Activated effector memory CD4-positive, alpha-beta T cell treated with anti-CD3 and anti-CD28 coated beads, Interleukin-2, amount 50 U/mL, for 16 hours (primary cell): ENCODE measurements at places on chromosomes 11 and 22.
A peak's percentile ranks its signal among the peaks of the same experiment; 100 is the strongest.

DNA sequence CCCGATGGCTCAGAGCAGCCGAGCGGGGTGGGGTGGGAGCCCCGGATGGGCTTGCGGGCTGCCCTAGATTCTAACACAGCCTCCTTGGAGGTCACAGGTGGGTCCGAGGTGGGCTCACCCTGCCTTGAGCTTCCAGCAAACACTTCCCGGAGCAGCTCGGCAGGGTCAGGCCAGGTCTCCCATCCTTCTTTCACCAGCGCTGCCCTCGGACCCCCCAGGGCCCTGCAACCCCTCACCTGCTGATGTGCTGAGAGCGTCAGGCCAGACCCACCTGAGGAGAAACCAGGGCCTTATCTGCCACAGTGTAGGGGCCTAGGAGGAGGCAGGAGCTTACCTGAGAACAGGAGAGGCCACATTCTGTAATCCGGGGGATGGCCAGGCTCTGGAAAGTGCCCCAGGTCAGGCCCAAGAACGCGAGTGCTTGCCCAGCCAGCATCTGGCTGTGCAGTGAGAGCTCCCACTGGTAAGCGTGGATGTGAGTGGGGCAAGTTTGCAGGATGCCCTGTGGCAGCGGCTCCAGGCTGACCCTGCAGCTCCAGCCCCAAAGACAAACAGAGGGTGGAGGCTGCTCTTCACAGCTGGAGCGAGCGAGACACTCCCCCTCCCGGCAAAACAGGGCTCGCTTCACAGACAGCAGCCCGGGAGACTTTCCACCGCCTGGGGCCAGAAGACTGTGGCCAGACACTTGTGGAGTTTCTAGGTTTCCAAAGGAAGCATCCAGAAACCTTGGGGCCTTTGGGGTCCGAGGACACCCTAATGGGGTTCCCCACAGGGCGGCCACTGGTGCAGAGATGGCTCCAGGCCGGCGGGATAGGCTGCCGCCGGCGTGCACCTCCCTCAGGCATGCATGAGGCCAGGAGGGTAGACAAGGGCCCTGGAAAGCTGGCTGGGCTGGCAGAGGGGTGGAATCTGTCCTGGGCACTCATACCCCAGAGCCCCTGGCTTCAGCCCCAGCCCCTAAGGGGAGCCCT, at the start of gene IL17REL:
Gene IL17REL, minus strand, starts transcription at position 555 of the 971 bp plus-strand sequence. Its CDS starts 119 bp downstream, at position 436.
- DNase-seq, result peak; percentile 61

DNA sequence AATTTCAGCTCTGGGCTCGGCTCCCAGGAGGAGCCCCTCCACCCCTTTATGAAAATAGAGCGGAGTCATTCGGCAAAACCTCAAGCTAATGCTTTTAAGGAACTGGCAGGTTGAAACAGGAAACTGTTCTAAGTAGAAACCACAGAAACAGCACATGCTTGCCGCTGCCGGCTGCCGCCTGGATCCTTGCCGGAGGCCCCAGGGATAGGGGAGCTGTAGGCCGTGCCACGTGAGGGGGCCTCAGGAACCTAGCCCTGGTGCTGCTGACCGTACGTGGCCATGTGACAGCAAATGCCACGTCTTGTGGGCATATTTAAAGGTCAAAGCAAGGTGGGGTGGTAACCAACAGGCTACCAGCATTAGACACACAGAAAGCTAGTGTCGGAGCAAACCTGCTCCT, 77.9 kb upstream of the TIMP3 start:
- peak; percentile 69 for DNase-seq

- DNase-seq, result no peak
Measured at GRCh38 chr11:94793002-94793401, 24.8 kb downstream of the AMOTL1 start.

GRCh38 chr11:76598426-76598839, 72.1 kb downstream of the LRRC32 start:
- no peak for DNase-seq

DNA sequence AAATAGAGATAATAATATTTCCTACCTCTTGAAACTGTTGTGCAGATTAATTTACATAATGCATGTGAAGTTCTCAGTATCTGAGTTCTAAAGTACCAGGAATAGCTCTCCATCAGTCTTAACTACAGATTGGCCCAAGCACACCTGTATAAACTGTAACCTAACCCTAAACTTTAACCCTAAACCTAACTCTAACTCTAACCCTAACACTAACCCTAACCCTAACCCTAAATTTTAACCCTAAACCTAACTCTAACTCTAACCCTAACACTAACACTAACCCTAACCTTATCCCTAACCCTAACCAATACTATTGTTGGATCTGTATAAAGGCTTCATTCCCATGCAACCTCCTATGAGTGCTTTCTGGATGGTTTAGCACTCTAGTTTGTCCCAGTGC, 1445.9 kb upstream of the TENM4 start:
- no peak for DNase-seq

- no peak for DNase-seq
Measured at GRCh38 chr11:133515107-133515506, 17.2 kb downstream of the OPCML start.

GRCh38 chr11:71323876-71324526, 71.6 kb upstream of the SHANK2 start:
- peak; percentile 36 for DNase-seq

DNA sequence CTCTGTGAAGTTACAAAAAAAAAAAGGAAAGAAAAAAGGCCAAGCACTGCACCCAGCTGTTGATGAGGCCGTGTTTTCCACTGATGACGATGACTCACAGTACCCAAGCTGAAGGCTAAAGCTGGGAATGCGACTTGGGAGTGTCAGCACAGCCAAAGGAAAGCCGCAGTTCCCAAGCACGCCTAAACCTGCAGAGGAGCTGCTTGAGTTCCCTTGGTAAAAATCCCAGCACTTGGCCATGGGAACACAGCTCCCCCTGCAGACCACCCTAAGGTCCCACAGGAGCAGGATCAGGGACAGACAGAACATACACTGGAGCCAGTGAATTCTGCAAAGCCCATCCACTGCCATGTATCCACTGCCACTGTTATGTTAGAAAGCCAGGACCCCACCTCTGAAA, 39.9 kb downstream of the SERGEF start:
- DNase-seq, result no peak

GRCh38 chr11:133388975-133389568, 143.2 kb downstream of the OPCML start:
- no peak for DNase-seq

DNA sequence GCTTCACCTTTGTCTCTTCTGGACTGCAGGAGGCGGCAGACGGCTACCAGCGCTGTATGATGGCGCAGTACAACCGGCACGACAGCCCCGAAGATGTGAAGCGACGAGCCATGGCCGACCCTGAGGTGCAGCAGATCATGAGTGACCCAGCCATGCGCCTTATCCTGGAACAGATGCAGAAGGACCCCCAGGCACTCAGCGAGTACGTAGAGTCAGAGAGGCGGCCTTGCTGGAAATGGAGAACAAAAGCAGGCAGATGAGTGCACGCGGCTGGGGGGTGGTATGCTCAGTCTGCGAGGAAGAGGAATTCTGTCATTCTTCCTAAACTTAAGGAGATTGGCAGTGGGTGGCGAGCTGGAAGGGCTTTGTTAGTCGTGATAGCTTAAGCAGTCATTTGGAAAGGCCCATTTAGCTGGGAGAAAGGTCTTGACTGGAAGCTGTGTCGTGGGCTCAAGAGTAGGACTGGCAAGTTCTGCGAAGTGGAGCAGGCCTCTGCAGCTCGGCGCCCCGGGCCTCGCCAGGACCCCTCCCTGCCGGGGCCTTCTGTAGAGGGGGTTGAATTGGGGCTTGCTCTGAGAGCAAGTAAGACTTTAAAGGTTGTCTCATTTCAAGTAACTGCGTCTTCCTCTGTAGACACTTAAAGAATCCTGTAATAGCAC, 3.0 kb upstream of the FERMT3 start:
- DNase-seq, result no peak

- no peak for DNase-seq
Measured at GRCh38 chr22:22728382-22728781, 84.0 kb downstream of the GGTLC2 start.

- no peak for DNase-seq
Measured at GRCh38 chr11:121282386-121282785, 10.2 kb upstream of the SC5D start.

GRCh38 chr11:68036717-68037239, 2.0 kb upstream of the TCIRG1 start:
- DNase-seq, result no peak

DNA sequence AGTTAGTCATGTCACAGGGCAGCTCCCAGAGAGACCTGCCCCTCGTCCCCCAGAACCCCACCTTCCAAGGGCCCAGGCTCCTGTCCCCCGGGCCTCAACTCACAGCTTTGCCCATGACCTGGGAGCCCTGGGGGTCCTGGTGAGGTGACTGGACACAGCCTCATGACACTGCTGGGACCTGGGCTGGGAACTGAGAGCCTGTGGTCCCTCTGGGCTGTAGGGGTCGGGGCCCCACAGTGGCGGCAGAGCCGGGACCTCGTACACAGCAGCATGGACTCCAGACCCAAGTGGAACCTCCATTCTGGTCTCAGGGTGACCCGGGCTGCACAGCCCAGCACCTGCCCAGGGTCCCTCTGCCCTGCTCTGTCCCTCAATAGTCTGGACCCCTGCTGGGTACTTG, 6.9 kb downstream of the APOBEC3A start:
- no peak for DNase-seq

- DNase-seq, result no peak
Measured at GRCh38 chr11:30435488-30435887, 112.6 kb downstream of the ARL14EP start.

DNA sequence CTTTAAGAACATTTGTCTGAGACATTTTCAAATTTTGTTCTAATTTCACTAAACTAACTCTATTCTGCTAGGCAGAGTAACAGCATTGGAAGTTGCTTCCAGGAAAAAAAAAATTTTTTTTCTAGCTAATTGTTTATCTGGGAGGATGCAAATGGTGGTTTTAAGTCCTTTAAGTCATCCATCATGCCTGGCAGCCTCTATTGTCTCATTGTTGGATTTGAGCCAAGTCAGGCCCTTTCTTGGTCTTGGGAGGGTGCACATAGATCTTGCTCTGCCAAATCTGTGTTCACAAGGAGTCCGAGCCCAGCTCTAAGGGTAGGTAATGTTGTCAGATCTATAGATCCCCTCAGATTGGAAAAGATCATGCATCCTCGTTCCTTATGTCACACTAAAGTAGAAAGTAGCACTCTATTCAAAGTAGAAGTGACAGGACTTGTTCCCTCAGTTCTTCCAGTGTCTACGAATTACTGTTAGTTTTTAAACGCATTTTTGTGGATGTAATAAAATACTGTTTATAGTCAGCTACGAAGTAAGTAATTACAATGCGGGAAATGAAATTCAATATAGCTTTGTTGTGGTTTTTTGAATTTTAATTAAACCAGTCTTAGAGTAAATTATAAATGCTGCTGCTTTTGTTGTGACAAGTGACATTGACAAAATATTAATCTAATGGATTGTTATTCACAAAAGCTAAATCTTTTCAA, 166.0 kb upstream of the RASSF10 start:
- no peak for DNase-seq

DNA sequence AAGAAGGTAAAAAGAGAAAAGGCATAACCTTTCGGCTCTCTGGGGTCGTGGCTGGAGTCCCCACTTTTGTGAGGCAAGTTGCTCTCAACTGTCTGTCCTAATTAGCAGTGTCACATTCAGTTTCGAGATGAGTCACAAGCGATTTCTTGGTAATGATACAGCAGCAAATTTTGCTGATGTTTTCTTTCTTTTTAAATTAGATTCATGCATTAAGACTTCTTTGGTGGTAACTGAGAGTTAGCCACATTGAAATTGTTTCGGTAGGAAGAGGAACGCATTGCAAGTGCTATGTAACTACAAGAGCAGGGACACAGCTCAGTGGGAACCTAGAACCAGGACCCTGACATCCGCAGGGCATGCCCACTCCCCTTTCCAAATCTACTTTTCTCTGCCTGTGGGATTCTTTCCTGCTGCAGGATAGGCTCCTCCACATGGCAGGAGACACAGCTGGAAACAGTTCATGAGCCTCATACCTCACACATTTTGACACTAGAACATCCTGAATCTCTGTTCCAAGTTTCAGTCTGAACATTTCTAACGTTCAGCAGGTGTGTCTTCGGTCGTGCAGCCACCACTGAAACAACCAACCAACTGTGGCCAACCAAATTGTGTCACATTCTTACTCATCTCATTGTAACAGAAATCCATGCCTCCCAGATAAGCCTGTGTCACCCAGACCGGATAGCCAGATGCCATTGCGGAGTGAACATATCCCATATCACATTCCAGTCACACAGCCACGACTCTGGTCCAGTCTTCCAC, 987.6 kb downstream of the NTM start:
- DNase-seq, result no peak

DNA sequence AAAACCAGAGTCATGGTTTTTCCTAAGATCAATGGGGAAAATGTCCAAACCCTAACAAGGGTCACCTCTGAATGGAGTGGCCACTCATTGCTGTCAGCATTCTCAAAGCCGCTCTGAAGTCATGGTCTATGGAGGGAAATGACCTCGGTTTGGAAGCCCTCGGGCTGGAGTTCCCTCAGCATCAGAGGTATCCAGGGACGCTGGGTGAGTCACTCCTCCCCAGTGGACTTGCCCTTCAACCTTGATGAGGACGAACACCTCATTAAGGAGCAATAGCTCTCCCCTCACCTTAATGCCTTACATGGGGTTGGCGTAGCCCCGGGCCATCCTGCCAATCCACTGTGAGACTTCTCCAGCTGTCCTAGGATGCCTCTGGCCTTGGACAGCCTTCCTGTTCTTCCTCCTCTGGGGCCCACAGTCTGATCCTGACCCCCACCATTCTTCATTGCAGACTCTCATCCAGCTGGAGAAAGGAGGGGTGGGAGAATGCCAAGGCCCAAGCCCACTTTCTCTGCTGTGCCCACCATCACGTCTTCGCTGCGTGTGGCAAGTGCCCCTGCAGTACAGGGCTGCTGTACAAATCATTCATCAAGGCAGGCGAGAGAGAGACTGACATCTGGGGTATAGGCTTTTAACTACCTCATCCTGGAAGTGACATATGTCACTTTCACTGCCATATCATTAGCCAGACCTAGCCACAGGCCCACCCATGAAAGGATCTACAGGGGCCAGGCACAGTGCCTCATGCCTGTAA, 25.4 kb upstream of the MYH9 start:
- DNase-seq, result no peak

DNA sequence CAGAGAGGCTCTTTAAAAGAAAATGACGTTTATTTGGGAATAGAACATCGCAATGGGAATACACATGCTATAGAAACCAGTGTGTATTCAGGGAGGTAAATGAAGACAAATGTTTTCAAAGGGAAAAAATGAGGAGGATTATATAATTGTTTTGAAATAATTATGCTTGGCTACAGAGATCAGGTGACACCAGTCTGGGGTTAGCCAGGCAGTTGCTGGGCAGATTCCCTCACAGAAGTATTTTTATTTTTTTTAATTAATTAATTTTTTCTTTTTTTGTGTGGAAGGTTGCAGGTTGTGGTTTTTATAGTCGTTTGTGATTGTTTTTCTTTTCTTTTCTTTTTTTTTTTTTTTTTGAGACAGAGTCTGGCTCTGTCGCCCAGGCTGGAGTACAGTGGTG, 5.6 kb upstream of the STARD10 start:
- no peak for DNase-seq

- no peak for DNase-seq
Measured at GRCh38 chr11:110362971-110363509, 66.6 kb upstream of the RDX start.

GRCh38 chr11:132658004-132658403, 874.3 kb downstream of the OPCML start:
- DNase-seq, result no peak
